ENCODE measurements at places on chromosomes 13 and 19. TPM values are rescaled to one million over a fixed set of nuclear protein-coding genes. Genes with fewer than 3 reads are reported as not detected.

Gene SLAIN1
- total RNA-seq, result 37.0 TPM

Gene SELENOV
- 8.4 TPM for total RNA-seq

Gene CYP2A6
- total RNA-seq, result not detected

DNA sequence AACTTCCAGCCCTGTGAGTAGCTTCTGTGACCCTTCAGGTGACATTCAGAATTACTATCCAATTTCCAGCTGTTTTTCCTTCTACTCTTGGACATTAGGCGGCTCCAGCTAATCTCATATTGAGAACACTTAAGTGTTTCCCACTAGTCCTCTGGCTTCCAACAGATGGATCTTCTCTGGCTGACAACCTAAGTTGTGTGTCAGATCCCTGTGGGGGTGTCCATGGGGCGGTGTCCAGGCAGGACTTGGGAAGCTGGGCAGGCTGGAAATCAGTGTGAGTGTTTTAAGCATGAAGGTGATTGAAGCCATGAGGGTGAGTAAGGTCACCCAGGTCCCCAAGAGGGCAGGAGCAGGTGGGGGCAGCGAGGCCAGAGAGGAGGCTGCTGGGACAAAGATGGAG lies 10.1 kb downstream of the CNOT3 start:
- no peak overlapping the region for H3K4me3 ChIP-seq
- no peak overlapping the region for H3K27ac ChIP-seq
- H3K4me1 ChIP-seq, result no peaks in the 10 kb centered on the region
- H3K36me3 ChIP-seq, result peaks cover 95% of the 10 kb centered on the region

Gene QPCTL
- 25.2 TPM for total RNA-seq

DNA sequence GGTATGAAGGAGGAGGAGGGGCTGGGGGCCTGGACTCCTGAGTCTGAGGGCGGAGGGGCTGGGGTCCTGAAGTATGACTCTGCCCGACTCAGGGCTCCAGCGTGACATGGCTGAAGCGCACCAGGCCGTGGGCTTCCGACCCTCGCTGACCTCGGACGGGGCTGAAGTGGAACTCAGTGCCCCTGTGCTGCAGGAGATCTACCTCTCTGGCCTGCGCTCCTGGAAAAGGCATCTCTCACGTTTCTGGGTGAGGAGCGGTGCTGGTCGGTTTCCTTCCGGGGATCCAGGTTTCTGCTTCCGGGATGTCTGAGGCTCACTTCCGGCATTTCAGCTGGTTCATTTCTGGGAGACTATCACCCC lies 1.2 kb downstream of the CPT1C start:
- no peak overlapping the region for H3K27ac ChIP-seq
- peak overlapping the region; percentile 89 for H3K4me3 ChIP-seq
- no peak for DNase-seq
- peaks cover 10% of the 10 kb centered on the region for H3K36me3 ChIP-seq
- no peaks in the 10 kb centered on the region for H3K27me3 ChIP-seq

Gene LPAR6
- total RNA-seq, result 0.84 TPM

Gene GRIN2D
- total RNA-seq, result 12.4 TPM

DNA sequence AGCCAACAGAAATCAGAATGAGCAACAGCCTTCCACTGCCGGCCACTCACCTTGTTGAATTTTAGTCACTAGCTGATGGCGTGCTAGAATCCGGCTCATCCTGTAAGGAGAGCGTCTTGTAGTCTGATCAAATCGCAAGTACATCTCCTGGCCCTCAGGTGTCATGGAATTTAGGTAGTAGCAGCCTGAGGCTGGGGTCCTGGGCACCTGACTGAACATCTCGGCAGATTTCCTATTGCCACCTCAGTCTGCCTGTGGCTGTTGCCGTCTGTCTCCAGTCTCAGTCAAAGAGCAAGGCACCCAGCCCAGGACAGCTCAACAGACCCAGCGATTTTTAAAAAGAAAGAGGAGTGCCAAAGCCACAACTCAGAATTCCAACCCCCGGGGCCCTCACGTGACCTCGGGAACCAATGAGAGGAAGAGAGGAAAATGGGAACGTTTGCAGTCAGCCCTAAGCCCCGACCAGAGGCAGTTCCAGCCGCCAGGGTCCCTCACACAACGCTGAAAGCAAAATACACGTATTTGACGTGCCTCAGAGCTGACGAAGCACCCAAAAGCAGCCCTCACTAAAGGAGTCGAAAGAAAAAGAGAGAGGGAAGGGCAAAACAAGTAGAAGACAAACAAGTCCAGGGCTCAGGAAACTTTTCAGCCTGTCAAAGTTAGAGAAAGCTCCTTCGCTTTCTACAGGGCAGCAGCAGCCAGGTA lies at the start of gene STARD13:
Gene STARD13 (minus strand): TSS at position 336 of the 705 bp plus-strand sequence. CDS start 117 bp downstream, at position 219.
- peak within 1 kb of the TSS; percentile 59 for H3K4me3 ChIP-seq
- no peaks in the 10 kb centered on the region for H3K27me3 ChIP-seq
- peaks cover 4% of the 10 kb centered on the region for H3K4me1 ChIP-seq
- peak within 1 kb of the TSS; percentile 68 for H3K27ac ChIP-seq
- no peaks in the 10 kb centered on the region for H3K36me3 ChIP-seq
- DNase-seq, result peak; percentile 89

DNA sequence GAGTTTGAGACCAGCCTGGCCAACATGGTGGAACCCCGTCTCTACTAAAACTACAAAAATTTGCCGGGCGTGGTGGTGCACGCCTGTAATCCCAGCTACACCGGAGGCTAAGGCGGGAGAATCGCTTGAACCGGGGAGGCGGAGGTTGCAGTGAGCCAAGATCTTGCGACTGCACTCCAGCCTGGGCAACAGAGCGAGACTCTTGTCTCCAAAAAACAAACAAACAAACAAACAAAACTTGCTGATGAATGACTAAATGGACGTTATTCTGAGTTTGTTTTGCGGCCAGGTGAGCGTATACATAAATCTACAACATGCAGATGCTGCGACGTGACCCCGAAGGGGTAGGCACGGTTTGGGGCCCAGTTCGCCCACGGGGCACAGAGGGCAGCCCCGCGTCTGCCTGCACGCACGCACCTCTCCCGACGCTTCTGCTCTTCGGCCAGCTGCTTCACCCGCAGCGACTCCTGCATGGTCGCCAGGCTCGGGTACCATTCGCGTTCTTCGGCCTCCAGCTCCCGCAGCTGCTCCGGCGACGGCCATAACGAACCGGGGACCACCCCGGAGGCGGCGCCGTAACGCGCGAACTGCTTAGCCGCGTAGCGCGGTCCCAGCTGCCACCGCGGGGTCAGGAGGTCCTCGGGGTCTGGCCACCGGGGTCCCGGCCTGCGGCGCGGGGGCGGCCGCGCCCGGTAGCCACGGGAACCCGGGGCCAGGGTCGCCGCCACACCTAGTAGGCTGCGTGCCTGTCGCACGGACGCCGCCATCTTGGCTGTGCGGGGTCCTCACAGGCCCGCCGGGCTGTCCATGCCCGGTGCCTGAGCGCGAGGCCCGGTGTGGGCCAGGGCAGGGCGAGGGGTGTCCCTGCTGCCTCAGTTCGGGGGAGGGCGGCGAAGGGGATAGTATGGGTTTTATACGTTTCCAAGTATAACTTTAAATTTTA lies at the start of gene GADD45GIP1:
Gene GADD45GIP1 (minus strand): TSS at position 778 of the 943 bp plus-strand sequence. CDS start 11 bp downstream, at position 767.
- H3K36me3 ChIP-seq, result peaks cover 4% of the 10 kb centered on the region
- peaks cover 4% of the 10 kb centered on the region for H3K4me1 ChIP-seq
- no peaks in the 10 kb centered on the region for H3K27me3 ChIP-seq
- peak; percentile 38 for DNase-seq
- H3K4me3 ChIP-seq, result peak within 1 kb of the TSS; percentile 90

DNA sequence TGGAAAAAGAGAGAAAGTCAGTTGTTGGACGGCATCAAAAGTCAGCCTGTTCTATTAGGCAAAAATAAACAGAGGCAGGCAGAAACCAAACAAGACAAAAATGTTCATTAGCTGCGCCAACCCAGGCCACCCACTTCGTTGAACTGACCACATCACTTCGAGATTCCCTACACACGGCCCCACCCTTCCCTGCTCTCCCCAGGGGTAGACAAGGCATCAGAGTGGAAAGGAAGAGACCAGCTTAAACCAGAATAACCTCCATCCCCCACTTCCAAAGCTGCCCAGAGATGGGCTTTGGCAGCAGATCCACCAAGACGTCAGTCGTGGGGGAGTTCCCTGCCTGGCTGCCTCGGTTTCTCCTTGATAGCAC lies 204.6 kb upstream of the TSHZ3 start:
- no peaks in the 10 kb centered on the region for H3K4me1 ChIP-seq
- no peaks in the 10 kb centered on the region for H3K27me3 ChIP-seq
- DNase-seq, result no peak
- no peaks in the 10 kb centered on the region for H3K36me3 ChIP-seq
- no peak overlapping the region for H3K27ac ChIP-seq

DNA sequence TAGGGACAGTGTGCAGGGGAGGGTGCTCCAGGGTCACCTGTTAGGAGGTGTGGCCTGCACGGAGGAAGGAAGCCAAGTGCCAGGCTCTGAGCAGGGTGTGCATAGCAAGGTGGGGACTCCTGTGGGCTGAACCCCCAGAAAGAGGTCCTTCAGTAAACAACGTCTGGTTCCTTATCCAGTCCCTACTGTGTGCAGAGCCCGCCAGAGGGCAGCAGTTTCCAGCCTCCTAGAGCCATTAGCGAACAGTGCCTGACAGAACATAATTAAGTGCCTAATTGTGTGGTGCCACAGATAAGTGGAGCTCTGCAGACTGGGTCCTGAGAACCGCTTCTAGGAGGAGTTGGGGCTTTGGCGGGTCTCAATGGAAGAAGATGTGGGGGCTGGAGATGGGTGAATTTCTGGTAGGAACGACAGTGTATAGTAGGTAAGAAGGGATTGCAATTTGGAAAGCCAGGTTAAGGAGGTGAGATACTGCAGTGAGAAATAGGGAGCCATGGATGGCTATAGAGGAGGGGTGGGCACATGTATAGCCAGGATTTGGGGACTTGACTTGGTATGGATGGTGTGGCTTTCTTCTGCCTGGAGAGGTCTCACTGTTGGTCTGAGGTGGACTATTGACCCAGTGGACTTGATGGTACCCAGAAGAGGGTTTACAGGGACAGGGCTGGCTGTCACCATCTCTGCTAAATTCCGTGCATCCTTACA lies 323.1 kb downstream of the ZNF536 start:
- H3K27me3 ChIP-seq, result no peaks in the 10 kb centered on the region
- peaks cover 5% of the 10 kb centered on the region for H3K4me1 ChIP-seq
- peak; percentile 72 for DNase-seq
- no peak overlapping the region for H3K27ac ChIP-seq
- no peaks in the 10 kb centered on the region for H3K36me3 ChIP-seq
- no peak overlapping the region for H3K4me3 ChIP-seq

GRCh38 chr13:93819331-93819890 lies 592.8 kb downstream of the GPC6 start:
- no peak overlapping the region for H3K4me3 ChIP-seq
- no peak for DNase-seq
- H3K27me3 ChIP-seq, result no peaks in the 10 kb centered on the region
- no peak overlapping the region for H3K27ac ChIP-seq
- no peaks in the 10 kb centered on the region for H3K36me3 ChIP-seq

DNA sequence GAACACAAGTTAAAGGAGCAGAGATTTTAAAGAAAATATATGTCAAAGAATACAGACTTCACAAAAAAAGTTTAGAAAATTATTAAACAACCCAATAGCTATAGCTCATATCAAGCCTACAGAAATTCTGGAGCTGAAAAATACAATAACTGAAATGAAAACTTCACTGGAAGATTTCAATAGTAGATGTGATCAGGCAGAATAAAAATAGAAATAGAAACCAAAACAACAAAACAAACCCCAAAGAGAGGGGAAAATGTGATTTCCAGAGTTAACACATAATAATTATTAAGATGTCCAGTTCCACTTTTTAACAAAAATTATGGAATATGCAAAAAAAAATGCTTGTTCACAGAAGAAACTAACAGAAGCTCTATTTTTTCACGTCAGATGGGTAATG lies 23.6 kb downstream of the LRRC63 start:
- no peaks in the 10 kb centered on the region for H3K4me1 ChIP-seq
- DNase-seq, result no peak
- no peak overlapping the region for H3K27ac ChIP-seq
- H3K27me3 ChIP-seq, result no peaks in the 10 kb centered on the region
- no peaks in the 10 kb centered on the region for H3K36me3 ChIP-seq
- H3K4me3 ChIP-seq, result no peak overlapping the region

Gene ZNF723
- total RNA-seq, result not detected

Gene RCBTB1
- 29.8 TPM for total RNA-seq

Gene ERICH6B
- not detected for total RNA-seq

- H3K4me3 ChIP-seq, result no peak overlapping the region
- no peaks in the 10 kb centered on the region for H3K27me3 ChIP-seq
- no peaks in the 10 kb centered on the region for H3K36me3 ChIP-seq
- DNase-seq, result no peak
Measured at GRCh38 chr13:52779103-52779502, 39.5 kb upstream of the CNMD start.

GRCh38 chr13:27981006-27981708 lies 7.3 kb downstream of the URAD start:
- H3K36me3 ChIP-seq, result no peaks in the 10 kb centered on the region
- no peak overlapping the region for H3K27ac ChIP-seq
- no peaks in the 10 kb centered on the region for H3K4me1 ChIP-seq

GRCh38 chr19:54389553-54389952 lies 24.8 kb upstream of the LAIR1 start:
- H3K4me1 ChIP-seq, result peaks cover 6% of the 10 kb centered on the region
- no peak overlapping the region for H3K4me3 ChIP-seq
- H3K27ac ChIP-seq, result no peak overlapping the region
- H3K36me3 ChIP-seq, result no peaks in the 10 kb centered on the region
- no peak for DNase-seq

Gene LILRB4
- total RNA-seq, result not detected

DNA sequence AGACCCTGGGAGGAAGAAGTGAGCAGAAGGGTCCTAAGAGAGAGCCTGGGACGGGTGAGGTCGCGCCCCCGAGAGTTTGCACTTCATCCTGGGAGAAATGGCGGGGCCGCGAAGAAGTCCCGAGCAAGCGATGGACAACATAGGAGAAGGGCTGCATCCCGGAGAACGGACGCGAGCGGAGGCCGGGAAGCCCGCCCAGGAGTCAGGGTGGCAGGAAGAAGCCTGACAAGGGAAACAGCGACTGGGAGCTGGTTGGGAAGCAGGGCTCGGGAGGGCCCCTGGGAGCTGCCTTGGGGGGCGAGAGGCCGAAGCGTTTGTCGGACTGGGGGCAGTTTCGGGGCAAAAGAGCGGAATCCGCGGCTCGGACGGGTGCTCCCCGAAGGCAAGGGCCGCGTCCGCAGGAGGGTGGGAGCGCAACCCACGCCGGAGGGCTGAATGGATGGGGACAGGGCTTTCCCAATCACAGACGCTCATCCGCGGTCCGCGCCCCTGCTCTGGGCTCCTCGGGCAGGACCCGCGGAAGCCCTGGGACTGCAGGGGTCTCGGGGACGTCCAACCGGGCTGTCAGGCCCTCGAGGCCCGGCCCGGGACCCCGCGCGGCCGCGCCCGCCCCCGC lies 469 bp downstream of the ABHD17A start:
- H3K27me3 ChIP-seq, result no peaks in the 10 kb centered on the region
- H3K4me3 ChIP-seq, result peak overlapping the region; percentile 69
- no peak overlapping the region for H3K27ac ChIP-seq
- no peaks in the 10 kb centered on the region for H3K36me3 ChIP-seq

GRCh38 chr13:72156760-72157159 lies 289.8 kb upstream of the DACH1 start:
- no peaks in the 10 kb centered on the region for H3K4me1 ChIP-seq
- H3K4me3 ChIP-seq, result no peak overlapping the region
- no peak overlapping the region for H3K27ac ChIP-seq
- H3K36me3 ChIP-seq, result no peaks in the 10 kb centered on the region
- H3K27me3 ChIP-seq, result no peaks in the 10 kb centered on the region
- no peak for DNase-seq

All from H1 (cell line).